ENCODE measurements at places on chromosomes 2 and 18.

DNA sequence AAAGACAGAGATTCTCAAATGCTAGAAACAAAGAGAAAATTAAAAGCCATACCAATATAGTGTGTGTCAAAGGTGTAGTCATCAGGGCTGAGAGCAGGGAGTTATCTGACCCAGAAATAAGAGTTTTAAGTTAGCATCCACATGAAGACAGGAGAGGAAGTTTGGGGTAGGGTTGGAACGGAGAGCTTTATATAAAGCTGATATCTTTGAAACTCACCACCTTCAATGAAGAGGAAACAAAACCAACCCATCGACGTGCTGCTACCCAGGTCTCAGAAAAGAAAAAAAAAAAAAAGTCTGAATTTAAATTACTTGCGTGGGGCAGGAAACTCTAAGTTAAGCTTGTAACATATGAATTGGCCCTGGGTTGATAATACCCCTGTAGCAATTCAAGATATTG is 42.4 kb downstream of the ARL4C start:
- DNase-seq, result no peak

DNA sequence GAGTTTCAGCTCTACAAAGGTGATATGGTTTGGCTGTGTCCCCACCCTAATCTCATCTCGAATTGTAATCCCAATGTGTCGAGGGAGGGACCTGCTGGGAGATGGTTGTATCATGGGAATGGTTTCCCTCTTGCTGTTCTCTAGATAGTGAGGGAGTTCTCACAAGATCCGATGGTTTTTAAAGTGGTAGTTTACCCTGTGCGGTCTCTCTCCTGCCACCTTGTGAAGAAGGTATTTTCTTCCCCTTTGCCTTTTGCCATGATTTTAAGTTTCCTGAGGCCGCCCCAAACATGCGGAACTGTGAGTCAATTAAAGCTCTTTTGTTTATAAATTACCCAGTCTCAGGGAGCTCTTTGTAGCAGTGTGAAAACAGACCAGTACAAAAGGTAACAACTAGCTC is 306.0 kb downstream of the LRP1B start:
- DNase-seq, result no peak

DNA sequence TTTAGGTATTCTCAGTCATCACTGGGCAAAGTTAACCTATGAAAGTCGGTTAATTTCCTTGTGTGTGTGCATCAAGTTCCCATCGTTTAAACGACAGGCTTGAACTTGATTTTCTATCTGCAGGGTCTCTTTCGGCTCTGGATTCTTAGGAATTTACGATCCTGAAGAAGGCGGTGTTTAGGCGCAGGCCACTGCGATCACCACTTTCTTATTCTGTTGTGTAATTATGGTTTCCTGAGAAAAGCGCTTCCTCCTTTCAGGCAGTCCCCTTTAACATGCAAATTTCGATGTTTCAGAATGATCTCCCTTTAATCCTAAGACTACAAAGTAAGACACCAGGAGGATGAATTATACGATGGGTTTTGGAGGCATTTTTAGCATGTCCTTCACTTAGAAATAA is 27.9 kb upstream of the MBP start:
- DNase-seq, result no peak

- DNase-seq, result no peak
Measured at GRCh38 chr2:12978066-12978835, 261.5 kb downstream of the TRIB2 start.

DNA sequence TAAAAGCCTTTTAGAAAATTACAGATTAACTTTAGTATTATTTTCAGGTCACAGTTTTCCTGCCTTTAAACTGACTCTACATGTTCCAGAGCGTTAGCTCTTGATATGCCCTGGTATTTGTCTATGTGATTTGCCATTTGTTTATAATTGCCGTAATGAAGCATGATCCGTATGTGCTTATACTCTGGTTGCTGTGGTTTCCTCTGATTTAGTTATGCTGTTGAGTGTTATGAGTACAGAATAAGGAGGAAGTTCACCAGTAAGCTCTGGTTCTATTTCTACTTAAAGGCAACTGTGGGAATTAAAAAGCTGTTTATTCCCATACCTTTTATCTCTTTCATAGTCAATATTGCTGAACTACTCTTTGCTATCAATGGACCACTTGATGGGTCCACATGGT is 123.5 kb downstream of the OSBPL6 start:
- no peak for DNase-seq

DNA sequence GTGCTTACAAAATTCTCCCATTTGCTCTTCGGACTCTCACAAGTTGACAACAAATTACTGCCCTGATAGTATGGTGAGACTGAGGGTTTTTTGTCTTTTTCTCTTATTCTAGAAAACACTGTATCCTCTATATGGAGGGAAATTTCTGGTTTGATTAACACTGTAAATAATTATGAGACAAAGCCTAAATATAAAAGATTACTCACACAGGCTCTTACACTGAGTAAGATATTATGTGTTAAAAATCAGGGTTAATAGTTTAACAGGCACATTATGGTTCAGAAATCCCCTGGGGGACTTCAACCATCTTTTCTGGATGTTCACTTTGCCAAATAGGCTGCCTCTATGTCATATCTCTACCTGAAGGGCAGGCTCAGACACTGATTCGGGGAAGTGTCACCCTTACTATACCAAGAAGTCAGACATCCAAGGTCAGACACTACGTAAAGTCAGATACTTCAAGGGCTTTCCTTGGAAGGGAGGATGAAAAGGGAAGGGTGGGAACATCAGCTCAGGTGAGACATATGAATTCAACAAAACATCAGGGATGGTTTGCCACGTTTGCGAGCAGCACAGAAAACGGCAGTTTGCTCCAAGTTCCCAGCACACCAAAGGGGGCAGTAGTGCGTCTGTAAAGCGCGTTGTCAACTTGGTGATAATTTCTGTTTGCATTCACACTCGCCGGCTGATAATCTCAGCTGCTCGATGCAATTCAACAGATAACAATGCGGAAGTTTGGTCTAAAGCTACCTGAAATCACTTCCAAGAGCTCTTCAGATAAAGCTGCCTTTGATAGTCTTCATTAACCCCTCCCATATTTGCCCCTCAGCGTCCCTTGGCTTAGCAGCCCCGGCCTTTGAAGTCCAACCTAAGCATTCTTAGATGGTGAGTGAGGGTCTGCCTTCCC is 972 bp upstream of the RASGRP3 start:
- DNase-seq, result peak; percentile 97

DNA sequence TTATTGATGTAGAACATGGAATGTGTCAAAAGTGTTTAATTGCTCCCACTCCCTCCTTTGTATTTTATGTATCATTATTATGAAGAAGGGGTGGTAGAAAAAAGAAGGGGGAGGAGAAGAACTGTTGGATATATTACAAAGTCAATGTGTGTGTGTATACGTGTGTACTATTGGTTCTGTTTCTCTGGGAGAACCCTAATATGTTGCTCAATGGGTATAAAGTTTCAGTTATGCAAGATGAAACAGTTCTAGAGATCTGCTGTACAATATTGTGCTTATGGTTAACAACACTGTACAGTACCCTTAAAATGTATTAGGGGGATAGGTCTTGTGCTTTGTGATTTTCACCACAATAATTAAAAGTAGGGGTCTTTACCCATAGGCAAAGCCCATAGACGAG is 58.1 kb upstream of the ZC3H15 start:
- DNase-seq, result no peak

DNA sequence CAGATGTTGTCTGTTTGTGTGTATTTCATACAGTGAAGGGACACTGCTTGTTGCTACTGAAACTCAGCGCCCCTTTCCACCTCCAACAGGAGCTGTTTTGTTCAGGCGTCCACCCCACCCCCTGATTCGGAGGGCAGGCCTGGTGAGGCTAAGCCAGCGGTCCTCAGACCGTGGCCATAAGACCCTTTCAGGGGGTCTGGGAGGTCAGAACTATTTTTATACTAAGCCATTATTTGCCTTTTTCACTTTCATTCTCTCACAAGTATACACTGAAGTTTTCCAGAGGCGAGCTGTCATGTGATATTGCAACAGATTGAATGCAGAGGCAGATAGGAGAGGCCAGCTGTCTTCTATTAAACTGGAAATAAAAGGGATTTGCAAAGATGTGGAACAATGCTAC is 39.7 kb upstream of the IGFBP5 start:
- no peak for DNase-seq

DNA sequence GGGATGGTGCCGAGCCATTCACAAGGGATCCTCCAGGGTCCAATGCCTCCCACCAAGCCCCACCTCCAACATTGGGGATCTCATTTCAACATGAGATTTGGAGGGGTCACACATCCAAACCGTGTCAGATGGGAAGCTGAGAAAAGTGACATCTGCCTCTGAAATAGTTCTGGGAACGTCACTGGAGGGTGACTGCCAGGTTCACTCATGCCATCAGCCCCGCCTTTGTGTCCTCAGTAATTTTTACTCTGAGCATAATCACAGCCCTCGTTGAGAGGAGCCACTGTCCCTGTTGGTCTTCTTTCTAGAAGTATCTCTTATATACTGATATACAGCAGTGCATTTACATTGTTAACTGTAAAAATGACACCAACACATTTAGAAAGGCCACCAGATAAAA is 67.4 kb downstream of the KLHL29 start:
- DNase-seq, result no peak

- no peak for DNase-seq
Measured at GRCh38 chr18:42412896-42413295, 457.9 kb downstream of the PIK3C3 start.

- peak; percentile 3 for DNase-seq
Measured at GRCh38 chr2:144580521-144581161, 60.7 kb upstream of the ZEB2 start.

GRCh38 chr2:39521876-39522517 is 84.9 kb upstream of the MAP4K3 start:
- no peak for DNase-seq

DNA sequence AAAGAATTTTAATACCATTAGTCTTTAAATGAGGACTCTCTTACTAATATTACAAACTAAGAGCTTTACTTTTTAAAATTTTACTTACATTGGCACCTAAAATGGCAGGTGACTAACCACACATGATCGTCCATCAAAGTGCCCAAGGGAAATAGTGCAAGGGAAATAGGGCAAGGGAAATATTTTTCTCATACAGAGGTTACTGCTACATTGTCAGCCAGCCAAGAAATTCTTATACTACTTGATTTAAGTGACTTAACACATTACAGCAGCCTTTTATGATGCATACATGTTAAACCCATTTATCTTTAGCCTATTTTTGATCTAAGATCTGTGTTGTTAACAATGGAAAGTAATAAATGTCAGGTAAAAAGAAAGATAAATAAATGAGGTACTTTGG is 587.2 kb upstream of the PKDCC start:
- no peak for DNase-seq

- DNase-seq, result no peak
Measured at GRCh38 chr2:196743165-196743564, 56.3 kb downstream of the GTF3C3 start.

DNA sequence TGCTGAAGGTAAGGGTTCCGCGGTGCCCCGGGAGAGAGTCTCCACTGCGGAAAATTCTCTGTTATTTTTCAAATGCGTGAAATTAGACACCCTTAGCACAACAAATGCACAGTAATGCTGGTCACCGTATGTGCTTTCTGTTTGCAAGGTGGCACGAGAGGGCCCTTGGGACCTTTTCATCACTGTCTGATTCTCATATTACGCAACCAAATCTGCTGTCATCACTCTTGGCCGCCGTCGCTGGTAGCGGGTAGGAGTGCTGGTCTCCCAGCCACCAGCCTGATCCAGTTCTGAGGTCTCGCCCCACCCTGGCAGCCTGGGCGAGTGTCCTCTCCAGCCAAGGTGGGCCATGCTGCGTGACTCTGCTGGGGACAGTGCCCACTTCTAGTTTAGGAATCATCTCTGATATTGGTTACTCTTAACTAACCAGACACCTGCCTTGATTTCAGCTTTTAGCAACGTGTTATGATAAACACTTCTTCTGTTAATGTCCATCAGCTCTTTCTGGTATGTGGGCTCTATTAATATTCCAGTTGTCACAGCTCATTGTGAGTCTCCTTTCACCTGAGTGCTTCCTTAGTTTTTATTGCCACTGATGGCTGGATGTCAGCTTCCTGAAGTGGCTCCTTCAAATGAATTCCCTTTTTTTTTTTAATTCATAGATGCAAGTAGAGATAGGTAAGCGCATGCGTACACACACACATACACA is 199.4 kb downstream of the GBX2 start:
- DNase-seq, result no peak

GRCh38 chr2:240886678-240887609 is 9.0 kb downstream of the MAB21L4 start:
- DNase-seq, result no peak

- peak; percentile 19 for DNase-seq
Measured at GRCh38 chr2:118732432-118732831, 115.0 kb downstream of the EN1 start.

DNA sequence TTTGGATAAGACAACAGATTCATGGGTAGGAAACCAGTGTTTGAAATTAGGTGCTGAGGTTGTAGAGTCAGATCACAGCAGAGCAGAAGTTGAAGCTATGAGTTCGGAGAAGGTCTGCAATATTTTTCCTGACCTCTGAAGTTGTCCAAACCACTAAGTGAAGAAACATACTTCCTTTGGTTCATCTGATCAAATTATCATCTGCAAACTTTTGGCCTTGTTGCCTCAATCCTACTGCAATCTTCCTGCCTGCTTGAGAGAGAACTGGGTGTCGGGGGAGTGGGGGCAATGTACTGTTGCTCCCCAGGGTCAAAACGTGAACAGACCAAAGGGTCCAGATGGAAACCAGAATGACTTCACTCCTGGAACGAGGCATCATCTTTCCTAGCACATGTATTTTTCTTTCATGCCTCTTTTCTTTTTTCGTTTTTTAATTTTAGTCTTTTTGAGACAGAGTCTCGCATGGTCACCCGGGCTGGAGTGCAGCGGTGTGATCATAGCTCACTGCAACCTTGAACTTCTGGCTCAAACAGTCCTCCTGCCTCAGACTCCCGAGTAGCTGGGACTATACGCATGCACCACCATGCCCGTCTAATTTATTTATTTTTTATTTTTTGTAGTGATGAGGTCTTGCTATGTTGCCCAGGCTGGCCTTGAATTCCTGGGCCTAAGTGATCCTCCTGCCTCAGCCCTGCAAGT is 42.7 kb downstream of the RAB31 start:
- no peak for DNase-seq

DNA sequence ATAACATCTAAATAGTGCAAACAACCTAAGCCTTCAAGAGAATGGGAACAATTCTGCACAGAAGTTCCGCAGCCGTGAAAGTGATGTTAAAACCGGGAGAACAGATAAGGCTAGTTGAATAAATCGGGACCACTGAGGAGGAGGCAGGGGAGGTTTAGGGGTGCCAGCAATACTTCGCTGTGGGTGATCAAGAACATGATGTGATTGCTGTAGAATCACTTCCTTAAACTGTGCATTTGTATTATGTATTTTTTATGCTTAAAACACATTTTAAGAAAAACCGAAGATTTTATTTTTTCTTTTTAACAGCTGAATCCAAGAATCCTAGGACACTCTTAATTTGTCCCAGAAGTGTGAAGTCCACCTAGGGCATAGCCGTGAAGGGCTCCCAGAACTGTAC is 33.6 kb downstream of the TTC32 start:
- DNase-seq, result no peak

- no peak for DNase-seq
Measured at GRCh38 chr2:164770421-164770916, 71.2 kb downstream of the COBLL1 start.

DNA sequence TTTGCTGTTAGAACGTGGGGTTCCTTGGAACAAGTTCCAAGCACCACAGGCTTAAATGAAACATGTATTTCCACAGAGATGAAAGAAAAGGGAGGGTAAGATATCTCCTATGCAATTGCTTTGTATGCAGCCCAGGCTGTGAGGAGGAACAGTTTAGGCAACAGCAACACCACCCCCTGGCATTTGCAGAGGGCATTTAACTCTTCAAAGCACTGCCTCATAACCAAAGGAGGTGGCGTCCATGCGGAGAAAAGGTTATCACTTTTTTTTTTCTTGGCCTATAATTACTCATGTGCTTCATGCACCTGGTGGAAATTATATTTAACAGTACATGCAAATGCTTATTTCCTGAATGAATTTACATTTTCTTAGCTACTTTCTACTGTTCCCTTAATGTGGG is 286.0 kb downstream of the LPIN1 start:
- DNase-seq, result no peak
